ENCODE measurements at places on chromosomes 12 and 14.

GRCh38 chr14:34981743-34982420 lies 910 bp upstream of the SRP54 start:
- DNase-seq, result no peak

- no peak for DNase-seq
Measured at GRCh38 chr12:31966558-31967205, 7.5 kb downstream of the RESF1 start.

DNA sequence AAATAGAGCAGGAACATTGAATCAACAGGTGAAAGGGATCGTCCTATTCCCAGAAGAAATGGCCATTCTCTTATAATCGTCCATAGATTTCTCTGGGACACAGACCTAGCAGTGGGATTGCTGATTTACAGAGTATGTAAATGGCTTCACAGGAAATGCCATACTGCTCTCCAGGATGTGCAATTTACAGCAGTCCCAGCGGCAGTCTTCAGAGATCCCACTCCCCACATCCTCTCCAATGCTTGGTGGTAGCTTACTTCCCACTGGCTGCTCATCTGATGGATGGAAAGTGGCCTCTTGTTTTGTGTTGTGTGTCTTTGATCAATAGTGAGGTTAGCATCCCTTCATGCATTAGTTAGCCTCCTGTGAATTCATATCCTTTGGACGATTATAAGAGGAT lies 58.1 kb upstream of the PRMT8 start:
- DNase-seq, result no peak

- no peak for DNase-seq
Measured at GRCh38 chr14:88775532-88775931, 17.2 kb downstream of the EML5 start.

DNA sequence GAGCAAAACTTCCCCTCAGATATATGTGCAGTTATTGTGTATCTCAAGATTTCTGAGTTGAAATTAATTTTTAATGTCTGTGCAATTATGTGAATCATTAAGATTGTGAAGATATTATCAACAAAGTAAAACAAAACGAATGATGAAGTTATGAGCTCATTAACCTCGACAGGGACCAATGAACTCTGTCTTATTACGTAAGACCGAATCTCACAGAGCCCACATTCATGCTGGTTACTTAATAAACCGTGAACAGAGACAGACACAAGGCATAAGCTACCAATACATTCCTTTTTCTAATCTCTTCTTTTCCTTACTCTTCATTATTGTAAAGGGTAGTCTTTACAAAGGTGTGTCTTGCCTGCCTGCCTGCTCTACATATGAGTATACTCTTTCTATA lies 568.7 kb downstream of the RPS29 start:
- no peak for DNase-seq

- no peak for DNase-seq
Measured at GRCh38 chr12:101927036-101927435, 49.7 kb downstream of the DRAM1 start.

DNA sequence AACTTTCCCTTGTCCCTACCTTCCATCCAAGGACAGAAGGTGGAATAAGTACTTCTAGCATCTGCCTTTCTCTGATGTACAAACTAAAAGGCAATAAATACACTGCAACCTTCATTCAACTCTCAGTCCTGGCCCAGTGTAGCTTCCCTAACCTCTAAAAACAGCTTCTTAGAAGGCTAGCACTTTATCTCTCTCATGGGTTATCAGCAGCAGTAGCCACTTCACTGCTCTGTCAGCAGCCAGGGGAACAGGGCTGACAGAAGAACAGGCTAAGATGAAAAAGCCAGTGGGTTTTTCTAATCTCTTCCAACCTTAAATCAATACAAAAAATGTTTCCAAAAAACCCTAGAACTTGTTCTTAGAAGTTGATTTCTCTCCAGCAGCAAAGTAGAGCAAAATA lies 13.2 kb downstream of the BAZ2A start:
- no peak for DNase-seq

DNA sequence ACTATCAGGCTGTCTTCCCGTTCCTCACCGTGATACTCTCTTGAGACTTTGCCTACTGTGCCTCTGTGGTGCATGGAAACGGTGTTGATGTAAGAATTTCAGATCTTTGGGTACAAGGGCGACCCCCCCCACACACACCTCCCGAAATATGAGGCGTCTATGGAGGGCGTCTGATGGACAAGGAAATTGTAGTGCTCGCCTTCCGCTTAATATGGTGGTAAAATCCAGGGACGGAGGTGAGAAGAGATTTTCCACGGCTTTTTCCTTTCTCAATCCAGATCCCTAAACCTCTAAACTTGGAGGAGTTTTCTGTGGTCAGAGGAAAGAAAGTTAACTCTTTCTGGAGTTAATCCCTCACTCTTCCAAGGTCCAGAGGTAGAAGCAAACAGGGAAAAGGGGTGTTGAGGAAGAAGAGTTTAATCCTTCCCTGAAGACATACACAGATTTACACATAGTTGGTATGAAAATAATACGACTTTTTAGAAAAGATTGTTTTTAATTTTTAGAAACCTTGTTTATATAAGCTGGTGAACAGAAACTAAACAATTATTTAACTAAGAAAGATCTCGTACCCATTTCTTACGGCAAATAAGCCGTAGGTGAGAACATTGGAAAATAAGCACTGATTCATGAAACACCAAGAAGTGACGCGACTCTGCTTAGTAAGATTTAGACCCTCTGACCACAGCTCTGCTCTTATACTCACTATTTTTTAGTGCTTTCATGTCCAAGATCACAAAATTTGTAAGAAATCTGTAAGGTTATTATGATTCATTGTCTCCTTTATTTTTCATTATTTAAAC lies 23.1 kb upstream of the RNASE12 start:
- no peak for DNase-seq

- DNase-seq, result no peak
Measured at GRCh38 chr14:92719421-92719820, 29.0 kb downstream of the LGMN start.

DNA sequence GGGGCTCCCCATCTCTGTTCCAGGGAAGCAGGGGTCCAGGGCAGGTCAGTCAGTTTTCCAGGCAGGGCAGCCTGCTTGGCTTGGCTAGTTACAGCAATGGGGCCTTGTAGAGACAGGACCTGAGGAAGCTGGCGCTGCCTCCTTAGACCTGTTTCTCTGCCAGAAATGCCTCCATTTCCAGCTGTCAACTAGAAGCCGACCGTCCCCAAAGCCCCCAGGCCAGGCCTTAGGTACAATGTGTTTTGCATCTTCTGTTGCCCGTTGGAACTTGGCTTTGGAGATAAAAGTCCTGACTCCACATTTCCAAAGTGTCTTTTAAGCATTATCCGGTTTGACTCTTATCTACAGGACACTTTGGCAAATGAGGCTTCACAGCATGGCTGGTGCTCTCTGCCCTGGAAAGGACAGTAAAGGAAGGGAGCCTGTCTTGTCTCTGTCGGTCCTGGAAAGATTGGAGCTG lies 42.6 kb downstream of the KRT80 start:
- DNase-seq, result no peak

- no peak for DNase-seq
Measured at GRCh38 chr12:14776236-14776961, 26.9 kb downstream of the WBP11 start.

DNA sequence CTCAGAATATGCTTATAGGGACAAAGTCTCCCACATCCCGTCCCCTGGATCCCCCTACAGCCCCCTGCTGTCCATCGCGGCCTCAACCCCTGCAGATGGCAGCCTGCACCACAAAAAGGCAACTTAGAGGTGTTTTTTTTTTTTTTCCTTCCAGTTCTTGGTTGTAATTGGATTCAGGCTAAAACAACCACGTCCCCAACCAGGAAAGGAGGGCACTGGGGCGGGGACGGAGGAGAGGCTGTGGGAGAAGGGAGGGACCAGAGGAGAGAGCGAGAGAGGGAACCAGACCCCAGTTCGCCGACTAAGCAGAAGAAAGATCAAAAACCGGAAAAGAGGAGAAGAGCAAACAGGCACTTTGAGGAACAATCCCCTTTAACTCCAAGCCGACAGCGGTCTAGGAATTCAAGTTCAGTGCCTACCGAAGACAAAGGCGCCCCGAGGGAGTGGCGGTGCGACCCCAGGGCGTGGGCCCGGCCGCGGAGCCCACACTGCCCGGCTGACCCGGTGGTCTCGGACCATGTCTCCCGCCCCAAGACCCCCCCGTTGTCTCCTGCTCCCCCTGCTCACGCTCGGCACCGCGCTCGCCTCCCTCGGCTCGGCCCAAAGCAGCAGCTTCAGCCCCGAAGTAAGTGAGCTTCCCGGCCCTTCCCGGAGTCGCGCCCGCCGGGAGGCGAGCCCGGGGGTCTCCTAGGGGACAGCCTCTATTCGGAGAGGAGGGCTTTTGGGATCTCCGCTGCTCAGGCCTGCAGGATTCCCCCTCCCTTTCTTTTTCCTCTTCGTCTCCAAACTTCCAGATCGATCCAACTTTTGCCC lies at the start of gene MMP14:
Gene MMP14, plus strand, starts transcription at position 285 of the 813 bp plus-strand sequence. Its CDS starts 233 bp downstream, at position 518.
- DNase-seq, result no peak

- no peak for DNase-seq
Measured at GRCh38 chr12:89029961-89030360, 322.3 kb downstream of the DUSP6 start.

All from immature natural killer cell (primary cell).